ENCODE measurements at places on chromosomes 11 and 22.

DNA sequence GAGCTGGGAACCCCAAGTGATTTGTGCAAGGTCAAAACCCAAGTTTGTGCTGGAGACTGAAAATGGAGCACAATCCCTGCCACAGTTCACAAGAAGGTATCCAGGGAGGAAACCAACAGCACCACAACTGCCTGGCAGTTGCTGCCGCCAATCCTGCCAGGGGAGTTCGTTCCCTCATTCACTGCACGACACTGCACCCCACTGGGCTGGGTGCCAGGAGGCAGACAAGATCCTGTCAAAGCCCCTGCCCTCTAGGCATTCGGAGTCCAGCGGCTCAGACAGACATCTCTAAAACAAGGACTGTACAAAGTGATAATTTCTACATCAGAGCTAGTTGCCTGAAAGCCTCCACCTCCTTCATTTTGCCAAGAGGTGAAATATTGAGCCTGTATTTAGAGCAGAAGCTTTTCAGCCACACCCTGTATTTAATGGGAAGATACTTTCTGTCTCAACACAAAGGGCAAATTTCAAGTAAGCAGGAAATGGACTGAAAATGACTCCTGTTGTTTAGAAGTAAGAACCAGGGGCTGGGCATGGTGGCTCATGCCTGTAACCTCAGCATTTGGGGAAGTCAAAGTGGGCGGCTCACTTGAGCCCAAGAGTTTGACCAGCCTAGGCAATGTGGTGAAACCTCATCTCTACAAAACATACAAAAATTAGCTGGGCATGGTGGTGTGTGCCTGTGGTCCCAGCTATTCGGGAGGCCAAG is 277.4 kb upstream of the NARS2 start:
- no peak for DNase-seq

GRCh38 chr11:44082645-44083044 is 12.8 kb upstream of the EXT2 start:
- no peak for DNase-seq

DNA sequence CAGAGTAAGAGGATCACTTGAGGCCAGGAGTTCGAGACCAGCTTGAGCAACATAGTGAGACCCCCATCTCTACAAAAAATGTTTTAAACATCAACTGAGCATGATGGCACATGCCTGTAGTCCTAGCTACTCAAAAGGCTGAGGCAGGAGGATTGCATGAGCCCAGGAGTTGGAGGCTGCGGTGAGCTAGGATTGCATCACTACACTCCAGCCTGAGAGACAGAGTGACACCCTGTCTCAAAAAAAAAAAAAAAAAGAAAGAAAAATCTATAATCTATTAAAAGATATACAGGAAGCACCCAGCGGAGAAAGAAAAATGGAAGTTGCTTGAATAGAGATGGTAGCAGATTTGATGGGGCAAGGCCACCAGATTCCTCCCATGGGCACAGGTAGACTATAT is 61.8 kb downstream of the FAM83F start:
- DNase-seq, result no peak

DNA sequence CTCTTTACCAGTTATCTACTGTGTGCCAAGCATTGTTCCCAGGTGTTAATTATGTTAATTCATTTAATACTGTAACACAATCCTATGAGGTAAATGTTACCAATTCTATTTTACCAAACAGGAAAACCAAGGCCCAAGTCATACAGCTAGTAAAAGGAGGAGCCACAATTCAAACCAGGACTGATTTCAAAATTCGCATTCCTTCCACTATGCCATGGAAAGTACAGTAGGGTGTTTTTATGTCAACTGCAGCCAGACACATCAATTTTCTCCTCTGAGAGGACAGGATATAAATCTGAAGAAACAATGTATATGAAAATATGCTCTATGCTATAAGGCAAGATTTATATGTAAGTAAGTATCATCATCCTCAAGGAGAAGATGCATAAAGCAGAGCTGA is 104.3 kb downstream of the RPL27A start:
- no peak for DNase-seq

DNA sequence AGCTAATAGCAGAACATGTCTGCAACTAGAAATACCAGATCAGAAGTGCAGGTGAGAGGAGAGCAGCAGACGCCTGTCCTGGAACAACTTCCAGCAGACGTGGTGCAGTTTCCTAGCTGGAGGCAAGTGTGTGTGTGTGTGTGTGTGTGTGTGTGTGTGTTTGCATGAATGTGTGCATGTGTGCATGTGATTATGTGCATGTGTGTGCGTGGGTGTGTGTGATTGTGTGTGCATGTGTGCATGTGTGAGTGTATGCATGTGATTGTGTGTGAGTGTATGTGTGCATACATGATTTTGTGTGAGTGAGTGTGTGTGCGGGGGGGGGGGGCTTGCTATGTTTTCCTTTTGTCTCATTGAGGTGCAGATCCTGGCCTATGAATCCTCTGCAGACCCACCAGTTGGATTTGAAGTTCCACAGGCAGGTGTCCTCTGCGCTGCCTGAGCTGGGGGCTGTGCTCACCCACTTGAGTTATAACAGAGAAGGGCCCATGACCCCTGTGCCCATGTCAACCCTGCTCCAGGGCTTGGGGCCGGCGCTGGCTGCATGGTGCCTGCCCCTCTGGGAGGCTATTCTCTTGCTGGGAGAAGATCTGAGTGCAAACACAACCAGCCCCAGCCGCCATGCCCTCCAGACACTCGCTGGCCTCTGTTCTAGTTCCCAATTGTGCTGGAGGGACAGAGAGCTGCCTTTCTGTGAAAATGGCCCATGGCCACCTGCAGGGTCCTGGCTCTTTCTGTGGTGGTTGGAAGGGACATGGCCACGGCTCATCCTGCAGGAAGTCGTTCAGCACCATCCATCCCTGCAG is 821.3 kb downstream of the BRD1 start:
- DNase-seq, result no peak

GRCh38 chr11:64568041-64568571 is 22.9 kb upstream of the SLC22A12 start:
- DNase-seq, result no peak

DNA sequence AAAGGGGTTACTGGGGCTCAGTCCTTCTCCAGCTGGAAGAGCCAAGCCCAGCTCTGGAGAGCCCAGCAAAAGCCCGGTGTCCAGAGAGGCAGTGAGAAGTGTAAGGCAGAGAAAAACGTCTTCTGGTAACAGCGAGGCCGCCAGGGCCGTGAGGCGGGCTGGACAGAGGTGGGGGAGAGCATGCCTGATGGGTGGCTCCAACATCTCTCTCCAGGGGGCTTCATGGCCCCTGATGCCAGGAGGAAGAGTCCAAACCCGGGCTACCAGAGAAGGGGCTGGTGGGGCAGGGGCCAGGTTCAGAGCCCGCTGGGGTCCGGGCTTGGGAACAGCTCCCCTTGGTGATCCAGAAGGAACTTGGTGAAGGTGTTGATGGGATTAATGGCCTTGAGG is 21.7 kb downstream of the ARHGAP1 start:
- no peak for DNase-seq

DNA sequence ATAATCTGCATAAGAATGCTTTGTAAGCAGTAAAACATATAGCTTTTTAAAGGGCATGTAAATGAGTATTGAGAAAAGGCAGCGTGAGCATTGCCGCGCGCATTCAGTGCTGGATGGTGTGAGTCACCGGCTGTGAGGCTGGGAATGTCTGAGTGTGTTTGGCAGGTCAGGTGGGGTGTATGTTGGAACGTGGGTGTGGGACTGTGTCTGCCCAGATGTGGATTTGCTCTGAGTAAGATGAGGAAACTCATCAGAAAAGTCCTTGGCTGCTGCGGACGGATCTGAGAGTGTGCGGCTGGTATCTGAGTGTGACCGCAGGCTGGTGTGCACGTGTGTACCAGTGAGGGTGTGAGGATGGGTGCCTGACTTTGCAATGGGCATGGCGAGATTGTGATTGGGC is 66.2 kb upstream of the NECTIN1 start:
- DNase-seq, result no peak

- no peak for DNase-seq
These were observed 39.8 kb upstream of the PRSS23 start for GRCh38 chr11:86760577-86760976.

DNA sequence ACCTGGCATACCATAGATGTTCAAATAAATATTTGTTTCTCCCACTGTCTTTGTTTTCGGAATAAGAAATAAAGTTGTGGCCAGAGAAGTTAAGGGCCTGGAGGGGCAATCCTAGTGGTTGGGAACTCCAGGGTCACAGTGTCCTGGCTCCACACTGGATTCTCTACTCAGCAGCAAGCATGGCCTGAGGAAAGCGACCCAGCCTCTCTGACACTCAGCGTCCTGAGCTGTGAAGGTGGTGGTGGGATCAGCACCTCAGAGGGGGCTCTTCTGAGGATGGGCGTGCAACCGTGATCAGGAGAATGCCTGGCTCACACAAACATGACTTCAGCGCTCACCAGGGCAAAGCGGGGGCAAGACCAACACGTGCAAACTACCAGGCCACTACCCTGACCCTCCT is 59.9 kb downstream of the LARGE1 start:
- no peak for DNase-seq
